ENCODE measurements at places on chromosomes 3 and 15.

DNA sequence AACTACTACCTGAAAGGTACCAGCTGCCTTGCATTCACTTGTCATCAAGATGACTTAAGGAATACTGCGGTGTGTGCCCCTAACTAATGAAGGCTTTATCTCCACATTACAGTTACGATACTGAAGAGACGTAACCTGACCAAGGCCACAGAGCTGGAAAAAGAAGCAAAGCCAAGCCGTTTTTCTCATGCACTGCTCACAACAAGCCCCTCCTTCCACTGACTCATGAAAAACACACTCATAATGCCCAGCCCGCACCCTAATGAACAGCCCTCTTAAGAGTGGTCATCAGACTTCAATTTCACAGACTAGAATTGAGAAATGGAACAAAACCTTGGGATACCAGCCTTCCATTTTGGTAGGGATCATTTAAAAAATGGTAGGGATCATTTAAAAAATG is 11.6 kb downstream of the PSMD6 start:
- peak; percentile 65 for DNase-seq

GRCh38 chr3:151479452-151479851 is 18.6 kb upstream of the IGSF10 start:
- peak; percentile 5 for DNase-seq

DNA sequence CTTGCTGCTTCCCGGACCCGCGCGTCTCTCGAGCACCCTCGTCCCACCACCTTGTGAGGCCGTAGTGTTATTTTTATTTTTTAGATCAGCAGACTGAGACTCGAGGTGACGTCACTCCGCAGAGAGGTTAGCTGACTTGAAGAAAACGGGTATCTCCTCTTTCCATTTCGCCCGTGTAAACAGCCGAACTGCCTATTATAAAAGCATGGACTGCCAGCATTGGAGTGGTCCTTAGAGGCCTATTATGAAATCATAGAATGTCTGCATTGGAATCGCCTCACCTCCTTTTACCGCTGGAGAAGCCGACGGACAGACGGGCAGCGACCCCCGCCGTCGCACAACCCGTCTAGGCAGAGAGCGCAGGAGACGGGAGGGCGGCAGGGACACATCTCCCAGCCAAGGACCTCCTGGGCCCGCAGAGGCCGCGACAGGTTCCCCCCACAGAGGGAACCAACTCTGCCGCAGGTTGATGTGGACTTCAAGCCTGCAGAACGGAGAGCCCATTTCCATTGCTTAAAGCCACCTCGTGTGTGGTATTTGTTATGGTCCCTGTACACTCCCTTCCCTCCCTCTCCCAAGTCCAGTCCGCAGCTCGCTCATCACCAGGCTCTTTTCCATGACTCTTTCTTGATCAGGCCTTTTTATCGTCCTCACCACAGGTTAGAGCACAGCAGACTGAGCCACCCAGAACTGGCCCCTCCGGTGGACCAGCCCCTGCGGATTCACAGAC is 540 bp upstream of the PPP1R2 start:
- peak; percentile 22 for DNase-seq

- DNase-seq = peak; percentile 68
Observed at GRCh38 chr15:34014556-34014955, 24.4 kb downstream of the AVEN start.

DNA sequence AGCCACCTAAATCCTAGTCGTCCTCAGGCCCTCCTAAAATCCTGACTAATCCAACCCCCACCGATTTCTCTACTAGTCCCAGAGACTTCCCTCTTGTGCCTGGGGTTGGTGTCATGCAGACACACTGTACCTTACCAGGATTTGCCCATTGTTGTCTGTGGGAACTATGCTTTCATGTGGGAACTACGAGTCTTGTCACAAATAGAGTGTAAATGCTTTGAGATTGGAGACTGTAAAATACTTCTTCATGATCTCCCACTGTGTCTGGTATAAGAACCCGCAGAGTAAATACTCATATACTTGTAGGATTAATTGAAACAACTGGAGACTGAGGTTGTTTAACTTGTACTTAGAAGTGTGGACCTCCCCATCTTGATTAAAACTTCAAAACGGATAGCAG is 11.2 kb downstream of the B3GNT5 start:
- no peak for DNase-seq

GRCh38 chr3:37849146-37849923 is 12.3 kb upstream of the CTDSPL start:
- DNase-seq = no peak

DNA sequence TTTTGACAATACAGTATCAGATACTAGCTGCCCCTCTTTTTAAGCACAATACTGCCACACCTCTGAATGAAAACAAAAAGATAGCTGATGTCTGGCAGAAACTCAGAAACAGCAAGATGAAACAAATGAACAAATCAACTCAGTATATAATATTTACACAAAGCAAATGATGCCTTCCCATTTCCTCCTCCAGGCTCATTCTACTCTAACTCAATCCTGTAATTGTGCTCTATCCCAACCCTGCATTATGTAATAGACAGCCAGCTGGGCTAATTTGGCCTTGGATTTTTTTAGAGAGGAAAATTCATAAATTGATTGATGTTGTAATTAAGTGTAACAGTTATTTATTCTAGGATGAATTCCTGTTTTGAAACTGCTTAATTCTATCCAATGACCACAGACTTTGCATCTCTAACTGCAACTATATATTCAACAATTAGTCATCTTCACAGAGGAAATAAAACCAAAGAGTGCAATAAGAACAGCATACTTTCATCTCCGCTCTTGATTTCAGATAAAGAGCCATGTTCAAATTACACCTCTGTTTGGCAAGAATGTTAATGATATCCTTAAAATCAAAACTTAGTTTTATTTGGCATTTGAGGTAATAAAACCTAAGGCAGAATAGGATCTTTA is 6.1 kb downstream of the ATG3 start:
- DNase-seq = no peak

- DNase-seq = peak; percentile 2
Observed at GRCh38 chr3:17320266-17320665, 422.2 kb downstream of the TBC1D5 start.

GRCh38 chr3:109071350-109072142 is 46.4 kb downstream of the MORC1 start:
- DNase-seq = no peak

GRCh38 chr3:152260026-152260425 is 8.7 kb upstream of the MBNL1 start:
- DNase-seq = no peak

- peak; percentile 66 for DNase-seq
Observed at GRCh38 chr15:71716990-71717389, 93.4 kb upstream of the NR2E3 start.

- DNase-seq = no peak
Observed at GRCh38 chr3:196315821-196316220, 2.2 kb downstream of the DYNLT2B start.

GRCh38 chr3:16388850-16389441 is 123.9 kb downstream of the OXNAD1 start:
- peak; percentile 70 for DNase-seq

GRCh38 chr3:195794708-195795107 is 17.0 kb downstream of the MUC4 start:
- peak; percentile 18 for DNase-seq

- no peak for DNase-seq
Observed at GRCh38 chr3:197226179-197226578, 72.2 kb downstream of the DLG1 start.

- no peak for DNase-seq
Observed at GRCh38 chr3:192422997-192423342, 304.4 kb downstream of the FGF12 start.

DNA sequence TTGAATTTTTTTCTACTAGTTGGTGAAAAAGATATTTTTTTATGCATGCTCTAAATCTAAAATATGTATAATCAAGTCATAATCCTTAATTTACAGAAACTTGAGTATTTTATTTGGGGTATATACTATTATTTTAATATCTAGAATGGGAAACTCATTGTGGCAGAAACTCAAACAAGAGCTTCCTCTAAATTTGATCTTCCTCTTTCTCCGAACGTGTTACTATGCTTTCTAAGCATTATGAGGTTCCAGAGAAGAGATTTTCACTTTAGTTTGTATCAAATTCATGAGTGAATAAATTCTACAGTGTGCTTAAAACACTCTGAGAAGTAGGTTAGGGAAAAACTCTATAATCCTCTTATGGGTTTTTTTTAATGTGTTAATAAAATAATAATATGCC is 173.1 kb downstream of the POTEB3 start:
- DNase-seq = no peak

- DNase-seq = peak; percentile 28
Observed at GRCh38 chr3:61730056-61730455, 168.7 kb downstream of the PTPRG start.

Measured in RPMI7951 (cell line).